NCI-H187 treated with DMSO at 0.1 percent for 48 hours (cell line): ENCODE measurements at places on chromosomes 2 and 18.

DNA sequence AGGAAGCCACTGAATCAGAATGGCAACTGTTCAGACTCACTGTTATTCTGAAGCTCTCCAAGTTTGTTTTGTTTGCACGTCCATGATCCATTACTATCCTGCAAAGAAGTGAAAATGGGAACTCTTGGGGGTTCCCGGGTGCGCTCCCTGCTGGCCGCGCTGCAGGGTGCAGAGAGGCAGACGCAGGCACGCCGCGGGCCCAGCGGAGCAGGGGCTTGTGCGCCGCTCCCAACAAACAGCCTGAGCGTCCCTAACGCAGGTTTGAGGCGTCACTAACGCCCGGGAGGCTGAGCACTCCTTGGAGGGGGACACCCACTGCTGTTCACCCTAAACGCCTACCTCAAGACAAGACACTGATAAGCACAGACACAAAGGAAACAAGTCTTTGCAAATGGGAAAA, 14.3 kb upstream of the PIEZO2 start:
- DNase-seq = no peak

- DNase-seq = no peak
These were observed 12.6 kb downstream of the QPCT start for GRCh38 chr2:37357069-37357468.

- no peak for DNase-seq
These were observed 8.8 kb upstream of the EXOC6B start for GRCh38 chr2:72834596-72834995.

DNA sequence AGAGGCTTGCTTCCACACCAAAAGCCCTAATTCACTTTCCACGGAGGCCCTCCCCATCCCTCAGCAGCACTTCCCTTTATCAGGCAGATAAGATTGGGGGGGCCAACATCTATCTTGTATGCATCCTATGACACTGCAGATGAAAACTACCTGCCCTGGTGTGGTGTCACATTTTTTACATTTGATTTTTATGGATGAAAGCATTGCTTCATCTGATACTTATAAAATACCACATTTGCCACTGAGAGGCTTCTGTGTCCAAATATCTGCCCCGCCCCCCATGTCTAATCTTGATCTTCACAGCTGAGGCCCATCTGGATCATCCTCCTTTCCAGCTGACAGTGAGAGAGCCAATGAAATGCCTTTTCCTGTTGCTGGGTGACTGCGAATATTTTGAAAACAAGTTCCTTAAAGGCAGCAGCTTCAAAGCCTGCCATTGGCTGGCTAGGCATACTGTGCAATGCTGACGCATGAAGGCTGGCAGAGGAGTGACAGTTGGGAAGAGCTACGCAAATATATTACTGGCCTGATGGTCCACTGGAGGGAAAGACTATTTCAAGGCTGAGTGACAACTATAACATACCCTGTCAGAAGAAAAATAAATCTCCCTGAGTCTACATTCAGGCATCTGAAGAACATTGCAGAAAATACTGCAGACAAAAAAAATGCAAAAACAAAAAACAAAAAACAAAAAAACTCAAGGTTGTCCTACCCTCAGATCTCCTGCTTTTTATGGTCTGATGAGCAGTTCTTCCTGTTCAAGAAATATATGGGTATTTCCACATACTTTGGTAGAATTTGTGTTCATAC, 318.7 kb downstream of the PDE11A start:
- DNase-seq = no peak

DNA sequence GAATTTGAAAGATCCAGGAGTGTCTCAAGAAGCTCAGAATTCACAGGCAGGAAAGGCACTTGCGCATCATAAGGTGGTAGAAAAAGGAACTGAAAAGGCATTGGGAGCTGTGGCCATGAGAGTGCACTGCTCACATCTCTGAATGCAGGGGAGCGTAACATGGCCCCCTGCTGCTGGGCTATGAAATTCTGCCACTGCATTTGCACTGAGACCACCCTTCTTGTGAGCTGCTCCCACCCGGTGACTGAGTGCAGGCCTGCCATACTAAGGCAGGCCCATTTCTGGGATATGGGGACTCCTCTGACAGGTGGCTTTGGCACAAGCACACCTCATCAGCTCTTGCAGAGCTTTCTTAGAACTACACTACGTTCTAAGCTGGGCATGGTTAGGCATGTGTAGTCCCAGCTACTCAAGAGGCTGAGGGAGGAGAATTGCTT, 25.3 kb upstream of the STARD7 start:
- DNase-seq = no peak

DNA sequence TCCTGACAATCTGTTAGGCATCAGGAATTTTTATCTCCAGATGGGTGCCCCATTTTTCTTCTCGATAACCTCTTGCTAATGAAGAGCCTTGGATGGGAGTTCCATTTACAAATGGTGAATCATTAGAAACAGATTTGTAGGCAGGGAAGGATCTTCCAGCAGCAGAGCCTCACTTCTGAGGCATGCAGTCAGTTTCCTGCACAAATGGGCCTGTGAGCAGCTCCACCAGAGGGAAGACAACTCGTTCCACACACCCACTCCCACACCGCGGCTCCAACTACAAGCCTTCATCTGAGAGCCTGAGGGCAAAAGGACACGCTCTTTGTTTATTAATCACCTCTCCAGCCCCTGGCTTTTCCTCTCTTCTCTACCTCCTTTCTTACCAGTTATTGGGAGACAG, 108.5 kb downstream of the CTAGE1 start:
- no peak for DNase-seq
